ENCODE measurements at places on chromosomes 11 and 22.

GRCh38 chr11:45843158-45843924 lies 3.9 kb upstream of the CRY2 start:
- DNase-seq = peak; percentile 91

DNA sequence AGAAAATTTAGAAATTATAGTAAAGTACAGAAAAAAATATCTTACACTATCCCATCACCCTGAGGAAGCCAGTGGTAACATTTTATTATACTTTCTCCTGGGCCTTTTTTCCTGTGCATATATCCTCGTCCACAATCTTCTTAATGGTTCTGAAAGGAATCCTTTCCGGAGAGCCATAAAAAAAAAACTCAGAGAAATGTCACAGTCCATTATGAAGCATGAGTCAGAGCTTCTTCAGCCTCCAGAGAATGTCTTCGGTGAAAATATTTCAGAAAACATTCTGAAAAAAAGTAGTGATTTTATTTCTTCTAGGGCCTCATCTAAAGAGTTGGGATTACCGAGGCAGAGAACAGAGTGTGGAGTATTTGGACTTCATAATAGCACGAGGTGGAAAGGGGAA lies 163.4 kb downstream of the INSC start:
- DNase-seq = no peak

DNA sequence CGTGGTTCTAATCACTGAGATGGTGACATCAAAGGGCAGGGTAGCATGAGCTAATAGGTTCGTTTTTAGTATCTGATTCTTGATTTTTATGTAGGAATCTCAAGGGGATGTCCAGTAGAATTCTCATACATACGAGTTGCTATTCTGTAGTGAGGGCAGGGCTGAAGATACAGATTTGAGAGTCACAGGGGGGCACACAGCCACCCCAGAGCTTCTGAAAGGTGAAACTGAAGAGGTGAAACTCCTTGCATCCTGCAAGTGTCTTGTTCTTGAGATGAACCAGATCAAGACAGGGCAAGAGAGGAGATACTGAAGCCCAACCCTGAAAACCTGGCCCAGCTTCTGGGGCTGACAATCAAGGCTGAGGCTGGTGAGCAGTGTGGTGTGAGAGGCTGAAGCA lies 35.6 kb upstream of the TMEM123 start:
- no peak for DNase-seq

GRCh38 chr22:47066616-47066905 lies 304.1 kb downstream of the TBC1D22A start:
- no peak for DNase-seq

DNA sequence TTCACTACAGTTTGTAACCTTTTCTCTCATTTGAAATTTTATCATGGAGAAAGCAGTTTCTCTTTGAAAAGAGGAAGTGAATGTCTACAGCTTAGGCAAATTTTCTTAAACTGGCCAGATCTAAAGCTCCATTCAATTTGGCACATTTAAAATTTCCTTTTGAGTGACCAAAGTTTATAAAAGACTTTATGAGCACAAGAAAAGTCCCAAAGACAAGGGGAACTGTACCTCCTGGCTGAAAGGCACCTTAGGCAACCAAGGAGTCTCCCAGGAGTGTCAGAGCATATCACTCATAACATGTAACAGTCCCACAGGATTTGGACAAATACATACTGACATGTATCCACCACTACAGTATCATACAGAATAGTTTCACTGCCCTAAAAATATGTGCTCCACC lies 41.3 kb downstream of the NARS2 start:
- DNase-seq = no peak

DNA sequence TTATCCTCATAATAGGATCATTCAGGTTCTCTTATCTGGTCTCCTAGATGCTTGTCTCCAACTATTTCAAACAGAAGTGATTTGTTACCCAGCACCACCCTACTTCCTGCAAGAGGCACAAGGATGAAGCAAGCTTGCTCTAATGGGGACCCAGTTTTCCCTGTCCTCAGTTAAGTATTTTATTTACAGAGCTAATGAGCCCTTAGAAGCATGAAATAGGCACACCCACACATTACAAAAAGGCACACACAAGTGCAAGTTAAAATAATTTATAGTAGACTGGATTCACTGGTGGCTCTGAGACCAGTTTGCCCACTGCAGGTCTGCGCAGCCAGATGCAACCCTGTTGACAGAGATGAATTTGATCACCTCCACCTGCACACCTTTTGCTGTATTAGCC lies 167.5 kb downstream of the KIRREL3 start:
- no peak for DNase-seq

GRCh38 chr22:49799431-49800075 lies 28.1 kb downstream of the BRD1 start:
- no peak for DNase-seq

GRCh38 chr11:78815831-78816230 lies 241.2 kb upstream of the NARS2 start:
- DNase-seq = no peak

GRCh38 chr22:24424901-24425775 lies 2.3 kb upstream of the ADORA2A start:
- no peak for DNase-seq

GRCh38 chr11:36316049-36316448 lies 20.0 kb downstream of the PRR5L start:
- DNase-seq = no peak

DNA sequence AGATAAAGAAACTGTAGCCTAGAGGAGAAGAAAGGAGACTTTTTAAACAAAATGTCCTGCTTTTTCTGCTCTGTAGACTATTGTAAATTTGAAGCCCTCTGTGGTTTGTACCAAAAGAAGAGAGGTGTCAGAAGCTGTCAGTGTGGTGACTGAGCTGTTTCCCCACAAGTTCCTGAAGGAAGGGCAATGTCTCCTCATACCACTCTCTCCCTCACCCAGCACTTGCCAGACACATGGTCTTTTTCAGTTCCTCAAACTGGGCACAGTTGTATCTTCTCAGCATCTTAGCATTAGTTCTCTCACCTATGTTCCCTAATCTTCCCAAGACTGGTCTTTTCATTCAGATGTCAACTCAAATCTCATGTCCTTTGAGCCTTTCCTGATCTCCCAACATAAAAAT lies 4.3 kb downstream of the BCO2 start:
- DNase-seq = no peak

DNA sequence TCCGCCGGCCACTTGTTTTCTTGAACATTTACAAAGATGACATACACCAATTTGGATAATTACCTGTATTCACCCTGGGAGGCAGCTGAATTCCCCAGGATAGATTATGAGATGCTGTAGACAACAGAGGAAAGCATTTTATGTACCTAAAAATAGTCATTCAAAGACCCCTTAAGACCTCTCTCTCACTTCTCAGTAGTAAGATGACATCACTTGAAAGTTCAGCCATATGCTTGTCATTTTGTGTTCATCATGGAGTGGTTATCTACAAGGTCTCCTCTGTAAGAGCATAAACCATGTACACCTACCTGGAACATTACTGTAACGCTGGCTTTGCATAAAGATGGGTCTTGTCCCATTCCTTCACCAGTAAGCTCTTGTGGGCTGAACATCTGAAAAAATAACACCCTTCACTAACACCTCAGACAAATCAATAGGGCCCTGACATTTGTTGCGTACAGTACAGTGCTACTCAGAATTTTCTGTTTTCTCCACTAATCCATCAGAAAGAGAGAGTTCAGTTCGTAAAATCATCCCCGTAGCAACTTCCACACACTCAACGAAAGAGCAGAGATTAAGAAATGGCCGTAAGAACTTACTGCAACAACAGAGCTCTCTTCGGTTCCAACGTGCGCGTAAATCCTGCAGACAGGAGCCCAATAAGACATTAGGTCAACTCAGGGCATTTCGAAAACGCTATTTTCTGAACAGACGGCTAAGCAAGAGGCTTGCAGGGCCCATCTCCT lies 15.6 kb upstream of the WDR74 start:
- DNase-seq = no peak

DNA sequence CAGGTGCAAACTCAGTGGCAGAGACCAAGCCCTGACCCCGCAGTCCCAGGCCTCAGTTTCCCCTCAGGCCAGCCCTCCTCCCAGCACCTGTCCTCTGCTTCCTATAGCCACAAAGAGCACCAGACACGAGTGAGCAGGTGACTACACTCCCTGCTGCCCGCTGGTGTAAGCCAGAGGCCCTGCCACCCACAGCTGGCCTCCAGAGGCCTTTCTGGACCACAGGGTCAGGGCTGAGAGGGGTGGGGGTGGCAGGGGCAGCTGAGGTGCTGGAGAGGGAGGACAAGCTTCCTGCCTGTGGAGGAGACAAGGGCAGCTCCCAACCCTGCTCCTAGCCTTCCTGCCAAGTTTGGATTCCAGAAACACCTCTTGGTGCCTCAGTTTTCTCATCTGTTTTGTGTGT lies 31.3 kb upstream of the WNT7B start:
- DNase-seq = no peak

GRCh38 chr11:104759464-104759863 lies 138.8 kb downstream of the CASP12 start:
- DNase-seq = no peak

DNA sequence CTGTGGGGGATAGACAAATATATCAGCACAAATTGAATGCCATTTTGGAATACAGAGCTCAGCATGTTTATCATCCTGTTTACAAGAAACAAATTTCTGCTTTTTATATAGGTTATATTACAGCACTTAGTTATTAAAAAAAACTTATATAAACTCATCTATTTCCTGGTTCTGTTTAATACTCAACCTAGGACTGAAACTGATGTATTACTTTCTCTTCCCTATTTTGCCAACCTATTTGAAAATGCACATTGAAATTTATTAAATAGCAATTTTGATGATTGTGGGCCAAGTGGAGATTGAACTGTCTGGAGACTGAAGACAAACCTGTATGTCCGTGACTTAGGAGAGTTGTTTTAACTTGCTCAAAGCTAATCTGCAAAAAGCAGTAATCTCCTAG lies 288.3 kb upstream of the ANO3 start:
- DNase-seq = no peak

- peak; percentile 83 for DNase-seq
Measured at GRCh38 chr11:92941676-92942571, 27.5 kb upstream of the MTNR1B start.

DNA sequence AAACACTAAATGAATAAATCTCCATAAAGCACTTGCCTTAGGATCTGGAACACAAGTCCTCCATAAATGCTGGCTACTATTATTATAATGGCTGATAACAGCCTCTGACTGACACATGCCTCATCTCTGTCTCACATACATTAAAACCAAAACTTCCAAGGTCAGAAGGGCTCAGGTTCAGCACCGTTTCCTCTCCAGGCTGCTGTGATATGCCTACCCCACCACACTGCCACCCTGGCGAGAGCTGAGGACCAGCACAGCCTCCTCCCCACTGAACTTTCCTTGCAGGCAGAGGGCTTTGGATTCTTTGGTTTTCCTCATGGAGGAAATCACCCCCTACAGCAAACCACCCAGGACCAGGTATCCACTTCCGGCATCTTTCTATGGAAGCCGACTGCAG lies 112.8 kb downstream of the ABTB2 start:
- no peak for DNase-seq

All from GM03348 (cell line).